ENCODE measurements at places on chromosomes 2 and 18.

DNA sequence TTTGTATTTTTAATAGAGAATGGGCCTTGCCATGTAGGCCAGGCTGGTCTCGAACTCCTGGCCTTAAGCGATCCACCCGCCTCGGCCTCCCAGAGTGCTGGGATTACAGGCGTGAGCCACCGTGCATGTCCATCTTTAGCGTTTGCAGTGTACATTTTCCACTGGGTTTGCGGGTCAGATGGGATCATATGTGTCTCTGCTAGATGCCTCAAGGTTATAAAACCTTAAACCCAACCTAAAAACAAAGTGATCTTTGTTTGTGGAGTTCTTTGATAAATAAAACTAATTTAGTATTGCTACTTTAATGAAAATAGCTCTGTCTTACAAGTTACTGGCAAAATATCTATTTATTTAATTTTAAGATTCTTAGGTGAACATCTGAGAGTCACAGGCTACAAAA lies 13.1 kb upstream of the ALPG start:
- H3K27me3 ChIP-seq, result peaks cover 3% of the 10 kb centered on the region
- no peaks in the 10 kb centered on the region for H3K36me3 ChIP-seq
- H3K4me3 ChIP-seq, result no peak overlapping the region
- no peak overlapping the region for H3K27ac ChIP-seq
- no peaks in the 10 kb centered on the region for H3K4me1 ChIP-seq

DNA sequence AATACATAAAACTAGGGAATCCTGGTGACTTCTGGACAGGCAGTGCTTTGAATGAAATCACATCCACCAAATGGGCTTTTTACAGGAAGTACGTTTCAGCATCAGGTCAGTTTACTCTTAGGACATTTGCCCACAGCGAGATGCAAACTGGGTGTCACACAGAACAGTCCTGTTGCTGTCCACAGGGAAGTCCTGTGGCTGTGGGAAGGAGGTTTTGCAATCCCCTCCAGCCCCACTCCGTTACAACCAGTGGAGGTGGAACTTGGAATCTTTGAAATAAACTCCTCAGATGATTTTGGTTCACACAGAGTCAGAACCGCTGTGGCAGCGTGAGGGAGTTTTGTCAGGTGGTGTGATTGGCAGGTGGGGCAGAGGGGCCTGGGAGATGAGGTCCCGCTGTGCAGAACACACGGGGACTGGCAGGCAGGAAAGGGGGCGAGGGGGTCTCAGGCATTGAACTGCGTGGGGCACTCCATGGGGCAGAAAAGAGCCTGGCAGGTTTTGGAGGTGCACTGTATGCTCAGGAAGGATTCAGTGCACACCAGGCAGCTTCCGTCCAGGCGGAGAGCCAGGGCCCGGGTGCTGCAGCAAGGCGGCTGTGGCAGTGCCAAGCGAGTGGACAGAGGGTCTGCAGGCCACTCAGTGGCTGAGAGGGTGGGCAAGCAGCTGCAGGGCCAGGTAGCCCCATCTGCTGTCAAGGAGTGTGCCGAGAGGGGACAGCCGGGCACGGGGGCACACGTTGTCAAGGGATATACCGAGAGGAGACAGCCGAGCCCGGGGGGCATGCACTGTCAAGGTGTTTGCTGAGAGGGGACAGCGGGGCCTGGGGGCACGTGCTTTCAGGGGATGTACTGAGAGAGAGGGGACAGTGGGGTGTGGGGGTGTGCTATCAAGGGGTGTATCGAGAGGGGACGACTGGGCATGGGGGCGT lies 148.7 kb downstream of the LDLRAD4 start:
- no peak overlapping the region for H3K4me3 ChIP-seq
- no peaks in the 10 kb centered on the region for H3K36me3 ChIP-seq
- H3K4me1 ChIP-seq, result peaks cover 17% of the 10 kb centered on the region
- no peak overlapping the region for H3K27ac ChIP-seq

- H3K27ac ChIP-seq, result no peak overlapping the region
- no peak for DNase-seq
- no peaks in the 10 kb centered on the region for H3K27me3 ChIP-seq
- H3K4me3 ChIP-seq, result no peak overlapping the region
- H3K36me3 ChIP-seq, result no peaks in the 10 kb centered on the region
- peaks cover 17% of the 10 kb centered on the region for H3K4me1 ChIP-seq
Observed at GRCh38 chr18:35464831-35465279, 32.9 kb downstream of the INO80C start.

GRCh38 chr2:229133155-229133772 lies 137.8 kb downstream of the PID1 start:
- H3K4me1 ChIP-seq, result no peaks in the 10 kb centered on the region
- no peak overlapping the region for H3K4me3 ChIP-seq
- H3K27ac ChIP-seq, result no peak overlapping the region
- no peaks in the 10 kb centered on the region for H3K36me3 ChIP-seq
- DNase-seq, result no peak

Measured in B cell (primary cell).